Coronary artery (tissue), 2 donors: ENCODE measurements at places on chromosomes 7 and 10.

- no peak for DNase-seq
Measured at GRCh38 chr10:13851906-13852305, 265.1 kb downstream of the PRPF18 start.

- DNase-seq, result no peak
Measured at GRCh38 chr7:37081436-37081835, 357.1 kb upstream of the AOAH start.

GRCh38 chr10:121655254-121656144 is 57.3 kb upstream of the FGFR2 start:
- no peak for DNase-seq

- no peak for DNase-seq
Measured at GRCh38 chr10:16989826-16990293, 139.8 kb downstream of the CUBN start.

DNA sequence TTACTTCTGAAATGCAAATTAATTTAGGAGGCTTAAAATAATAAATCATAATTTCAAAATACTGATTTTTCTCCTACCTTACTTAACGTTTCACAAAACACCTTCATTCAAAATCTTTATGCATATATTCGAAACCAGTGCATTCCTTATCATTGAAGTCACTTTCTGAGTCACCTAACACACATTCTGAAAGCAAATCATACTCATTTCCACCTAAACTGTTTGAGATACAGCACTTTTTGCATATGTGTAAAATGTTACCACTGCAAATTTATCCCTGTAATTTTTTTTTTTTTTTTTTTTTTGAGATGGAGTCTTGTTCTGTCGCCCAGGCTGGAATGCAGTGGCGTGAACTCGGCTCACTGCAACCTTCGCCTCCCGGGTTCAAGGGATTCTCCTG is 15.7 kb downstream of the PPP3CB start:
- DNase-seq, result no peak

GRCh38 chr7:101538596-101539459 is 90.3 kb downstream of the MYL10 start:
- DNase-seq, result no peak

DNA sequence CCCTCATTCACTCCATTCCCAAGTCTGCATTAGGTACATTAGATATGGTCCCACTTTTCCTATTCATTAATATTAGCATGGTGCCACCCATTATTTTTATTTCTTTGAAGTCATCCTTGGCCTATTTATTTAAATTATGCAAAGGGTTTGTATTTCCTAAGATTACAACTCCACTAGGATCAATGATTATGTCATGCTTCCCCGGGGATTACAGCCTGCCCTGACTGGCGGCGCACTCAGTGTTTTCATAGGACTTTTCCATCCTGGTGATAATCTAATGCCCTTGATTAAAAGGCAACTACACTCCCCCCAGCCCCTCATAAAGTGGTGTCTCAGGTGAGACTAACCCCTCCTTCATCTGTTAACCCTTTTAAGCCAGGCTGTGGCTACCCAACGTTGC is 187.2 kb downstream of the POU6F2 start:
- DNase-seq, result no peak

GRCh38 chr10:14967897-14968296 is 8.7 kb downstream of the MEIG1 start:
- DNase-seq, result no peak

DNA sequence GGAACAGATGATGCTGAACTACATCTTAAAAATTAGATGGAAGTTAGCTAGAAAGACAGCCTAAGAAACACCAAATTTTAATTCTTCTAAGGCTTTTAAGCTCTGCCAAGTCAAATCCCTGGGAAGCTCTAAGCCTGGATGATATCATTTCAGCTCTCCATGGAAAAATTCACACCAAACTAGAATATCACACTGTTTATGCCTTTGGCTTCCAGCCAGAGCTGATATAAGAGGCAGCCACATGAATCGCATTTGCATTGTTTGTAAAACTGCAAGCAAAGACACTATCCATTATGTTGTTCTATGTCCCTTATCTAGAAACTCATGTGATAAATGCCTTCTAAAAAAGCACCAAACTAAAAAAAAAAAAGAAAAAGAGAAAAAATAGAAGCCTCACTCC is 430.4 kb downstream of the GRID1 start:
- no peak for DNase-seq

GRCh38 chr7:40192036-40192435 is 57.2 kb downstream of the SUGCT start:
- no peak for DNase-seq

DNA sequence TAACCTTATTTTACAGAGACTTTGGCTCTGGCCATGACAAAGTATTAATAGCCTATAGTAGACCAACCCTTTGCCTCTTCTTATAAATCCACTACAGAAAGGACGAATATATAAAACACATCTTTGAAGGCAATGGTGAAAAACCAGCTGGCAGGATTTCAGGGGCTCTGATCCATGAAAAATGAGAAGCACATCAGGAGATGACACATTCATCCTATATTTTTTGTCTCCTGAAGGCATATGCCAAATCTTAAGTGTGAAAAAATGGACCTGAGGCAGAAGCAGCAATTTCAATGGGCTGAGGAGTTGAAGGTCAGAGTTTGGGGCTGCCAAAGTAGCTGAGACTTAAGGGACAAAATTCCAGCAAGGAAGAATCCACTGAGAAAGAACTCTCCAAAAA is 14.4 kb downstream of the RNF216 start:
- no peak for DNase-seq

- DNase-seq, result no peak
Measured at GRCh38 chr10:99531026-99531695, 1.6 kb upstream of the NKX2-3 start.

DNA sequence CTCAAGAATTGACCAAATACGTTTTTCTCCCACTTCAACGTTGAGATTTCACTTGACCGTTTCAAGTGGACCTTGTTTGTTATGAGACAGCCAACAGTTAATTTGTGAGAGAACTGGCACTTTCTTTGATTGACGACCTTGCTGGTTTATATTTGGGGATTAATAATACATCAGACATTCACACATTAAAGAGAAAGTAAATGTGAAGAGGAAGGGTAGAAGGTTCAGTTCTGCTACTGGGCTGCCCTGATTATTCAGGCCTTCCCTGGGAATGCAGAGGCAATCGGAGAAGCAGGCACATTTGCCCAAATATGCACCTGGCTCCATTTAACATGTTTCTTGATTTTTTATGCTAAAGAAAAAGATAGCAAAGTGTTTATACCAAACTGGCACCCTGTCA is 114.1 kb downstream of the POU6F2 start:
- DNase-seq, result no peak

DNA sequence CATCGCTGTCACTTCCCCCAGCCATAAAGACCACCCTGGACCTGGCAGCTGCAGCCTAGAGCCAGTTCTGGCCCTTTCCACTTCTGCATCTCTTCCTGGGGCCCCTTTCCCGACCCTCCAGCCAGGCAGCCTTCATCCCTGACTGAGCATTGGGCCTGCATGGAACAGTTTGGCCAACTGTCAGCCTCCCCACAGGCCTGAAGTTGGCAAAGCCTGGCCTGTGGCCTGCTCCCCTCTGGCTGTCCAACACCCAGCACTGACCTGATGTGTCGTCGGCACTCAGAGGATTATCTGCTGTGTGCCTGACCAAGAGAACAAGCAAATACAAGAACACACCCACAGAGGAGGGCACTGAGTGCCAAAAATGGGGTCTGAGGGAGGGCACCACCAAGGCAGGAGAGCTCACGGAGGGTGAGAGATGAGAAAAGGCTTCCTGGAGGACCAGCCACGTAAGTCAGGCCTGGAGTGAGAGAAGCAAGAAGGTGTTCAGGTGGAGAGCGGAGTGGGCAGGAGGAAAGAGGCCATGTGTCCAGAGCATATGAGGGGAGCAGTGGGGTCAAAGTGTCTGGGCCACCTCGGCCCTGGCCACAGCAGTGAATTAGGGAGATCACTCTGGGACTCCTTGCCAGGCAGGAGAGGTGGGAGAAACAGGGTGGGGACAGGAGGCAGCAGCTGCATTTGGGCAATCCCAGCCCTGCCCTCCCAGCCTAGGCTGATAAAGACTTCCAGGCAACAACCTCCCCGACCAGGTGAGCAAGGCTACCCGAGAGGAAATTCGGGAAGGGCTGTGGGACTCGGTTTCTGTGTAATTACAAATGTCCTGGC is 4.5 kb downstream of the GPRIN2 start:
- DNase-seq, result peak; percentile 72

- no peak for DNase-seq
Measured at GRCh38 chr7:159046300-159046699, 98.4 kb downstream of the VIPR2 start.

GRCh38 chr10:63558132-63558784 is 37.1 kb downstream of the REEP3 start:
- DNase-seq, result no peak

GRCh38 chr10:7707102-7707501 is 4.0 kb downstream of the ITIH2 start:
- no peak for DNase-seq

- DNase-seq, result no peak
Measured at GRCh38 chr10:11603741-11604140, 7.7 kb downstream of the USP6NL start.

GRCh38 chr10:6498771-6499170 is 81.3 kb downstream of the PRKCQ start:
- DNase-seq, result no peak

- DNase-seq, result no peak
Measured at GRCh38 chr10:88066319-88066718, 202.9 kb downstream of the PTEN start.

- DNase-seq, result no peak
Measured at GRCh38 chr10:69757553-69758309, 44.0 kb upstream of the COL13A1 start.

GRCh38 chr10:96338279-96338925 is 20.4 kb downstream of the OPALIN start:
- DNase-seq, result no peak

DNA sequence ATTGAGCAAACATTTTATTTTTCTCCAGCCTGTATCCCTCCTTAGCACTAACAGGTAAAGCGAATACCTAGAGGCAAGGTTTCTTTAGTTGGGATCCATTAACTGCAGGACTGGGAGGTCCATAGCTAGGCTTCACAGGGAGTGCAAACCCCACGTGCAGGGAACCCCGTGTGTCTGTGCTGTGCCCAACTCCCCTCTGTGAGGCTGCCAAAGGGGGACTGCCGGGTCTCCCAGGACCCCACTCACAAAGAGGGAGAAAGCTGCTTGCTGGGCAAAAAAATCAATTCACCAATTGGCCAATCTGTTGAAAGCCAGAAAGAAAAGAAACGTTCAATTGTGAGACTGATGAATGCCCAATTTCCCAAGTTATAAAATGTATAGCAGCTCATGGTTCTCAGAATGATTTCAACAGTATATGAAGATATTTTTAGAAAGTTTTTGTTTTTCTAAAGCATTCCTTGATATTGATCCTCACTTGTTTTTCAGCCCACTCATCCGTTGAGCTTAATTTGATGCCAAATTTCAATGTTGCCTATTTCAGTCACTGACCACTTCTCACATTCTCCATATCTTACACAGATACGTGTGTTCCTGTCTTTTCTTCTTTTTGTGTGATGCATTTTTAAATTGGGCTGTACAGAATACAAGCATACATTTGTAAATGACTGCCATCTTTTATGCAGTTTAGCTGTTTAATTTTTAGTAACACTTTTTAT is 202.7 kb upstream of the PRSS58 start:
- no peak for DNase-seq

DNA sequence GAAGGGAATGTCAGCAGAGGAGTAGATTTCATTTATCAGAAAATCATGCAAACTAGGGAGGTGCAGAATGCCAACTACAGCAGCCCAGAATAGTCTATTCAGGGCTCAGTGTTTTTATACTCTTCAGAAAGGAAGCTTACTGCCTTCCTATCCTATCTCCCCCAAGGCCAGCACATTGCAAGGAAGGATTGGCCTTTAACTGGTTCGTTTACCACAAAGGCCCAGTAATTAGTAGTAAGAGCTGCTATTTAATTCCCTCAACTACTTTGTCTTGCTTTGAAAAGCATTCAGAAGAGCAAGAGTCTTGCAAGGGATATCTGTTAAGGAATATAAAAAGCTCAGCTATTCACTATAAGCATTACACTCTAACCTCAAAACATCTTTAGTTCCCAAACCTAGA is 86.4 kb upstream of the RNF148 start:
- no peak for DNase-seq

- DNase-seq, result no peak
Measured at GRCh38 chr10:111984057-111984456, 199.5 kb downstream of the GPAM start.

- no peak for DNase-seq
Measured at GRCh38 chr7:1323178-1324027, 90.7 kb downstream of the UNCX start.

DNA sequence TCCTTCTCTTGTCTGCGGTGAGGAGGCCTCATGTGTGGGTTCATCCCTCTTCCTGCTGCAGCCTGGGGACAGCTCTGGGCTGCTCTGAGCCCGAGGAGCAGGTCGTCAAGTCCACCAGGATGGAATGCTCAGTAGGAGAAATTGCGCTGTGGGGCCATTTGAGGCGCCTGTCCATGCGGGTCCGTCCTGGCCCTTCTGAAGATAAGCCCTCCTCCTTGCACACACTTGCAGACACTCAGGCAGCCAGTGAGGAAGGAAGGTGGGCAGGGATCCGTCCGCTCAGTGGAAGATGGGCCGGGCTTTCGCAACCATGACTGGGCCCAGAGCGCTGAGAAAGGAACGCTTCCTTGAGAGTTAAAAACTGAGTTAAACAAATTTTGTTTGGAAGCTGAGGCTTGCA is 356.8 kb downstream of the GLRX3 start:
- DNase-seq, result no peak

DNA sequence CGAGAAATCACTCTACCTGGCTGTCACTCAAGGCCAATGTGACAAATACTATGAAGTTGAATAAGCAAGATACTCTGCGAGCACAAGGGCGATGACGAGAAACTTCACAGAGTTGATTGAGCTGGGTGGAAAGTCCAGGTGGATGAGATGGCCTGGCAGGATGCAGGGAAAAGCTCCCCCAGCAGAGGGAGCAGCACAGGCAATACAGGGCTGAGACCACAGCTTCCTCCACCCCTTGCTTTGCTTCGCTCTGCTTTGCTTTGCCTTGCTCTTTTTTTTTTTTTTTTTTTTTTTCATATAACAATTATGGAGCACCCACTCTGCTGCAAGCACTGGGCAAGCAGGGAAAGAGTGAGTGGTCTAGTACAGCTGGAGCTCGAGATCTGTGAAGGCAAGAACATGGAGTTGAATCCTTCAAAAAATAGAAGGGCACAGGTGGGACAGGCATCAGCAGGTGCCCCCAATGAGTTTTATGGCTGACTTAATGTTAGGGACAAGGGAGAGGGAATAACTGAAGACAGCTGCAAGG is 88.3 kb downstream of the CABCOCO1 start:
- DNase-seq, result no peak

- DNase-seq, result no peak
Measured at GRCh38 chr7:63037242-63037641, 961.4 kb upstream of the ZNF722 start.
